ENCODE measurements at places on chromosomes 11 and 22.

DNA sequence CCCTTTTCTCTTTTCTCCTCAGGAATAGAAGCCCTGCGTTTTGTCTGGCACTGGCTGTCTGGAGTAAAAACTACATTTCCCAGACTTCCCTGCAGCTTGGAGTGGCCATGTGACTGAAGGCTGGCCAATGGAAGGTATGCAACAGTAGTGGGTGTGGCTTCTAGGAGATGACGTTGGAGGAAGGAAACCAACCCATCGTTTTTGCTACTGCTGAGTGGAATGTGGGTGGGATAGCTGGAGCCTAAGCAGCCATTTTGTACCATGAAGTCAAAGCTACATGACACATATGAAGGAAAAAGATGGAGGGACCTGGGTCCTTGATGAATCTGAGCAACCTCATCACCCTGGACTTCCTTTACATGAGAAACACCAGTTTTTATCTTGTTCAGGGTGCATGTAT lies 19.6 kb downstream of the FGF3 start:
- DNase-seq = peak; percentile 31

- DNase-seq = peak; percentile 49
These were observed 7.3 kb downstream of the C11orf97 start for GRCh38 chr11:94519478-94520084.

DNA sequence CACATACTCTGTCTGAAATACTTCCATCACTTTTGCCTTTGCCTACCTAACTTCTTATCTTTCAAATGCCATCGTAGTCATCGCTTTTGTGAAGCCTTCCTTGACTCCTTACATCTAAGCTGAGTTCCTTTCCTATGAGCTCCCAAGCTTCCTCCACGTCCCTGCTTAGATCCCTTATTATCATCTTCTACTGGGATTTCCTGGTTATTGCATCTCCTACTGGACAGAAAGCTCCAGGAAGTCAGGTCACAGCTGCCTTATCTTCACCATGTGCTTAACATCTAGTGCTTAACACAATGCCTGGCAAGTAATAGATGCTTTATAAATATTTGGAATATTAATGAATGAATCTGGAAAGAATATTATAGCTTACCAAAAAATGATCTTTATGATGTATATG lies 5.9 kb downstream of the YPEL4 start:
- no peak for DNase-seq

DNA sequence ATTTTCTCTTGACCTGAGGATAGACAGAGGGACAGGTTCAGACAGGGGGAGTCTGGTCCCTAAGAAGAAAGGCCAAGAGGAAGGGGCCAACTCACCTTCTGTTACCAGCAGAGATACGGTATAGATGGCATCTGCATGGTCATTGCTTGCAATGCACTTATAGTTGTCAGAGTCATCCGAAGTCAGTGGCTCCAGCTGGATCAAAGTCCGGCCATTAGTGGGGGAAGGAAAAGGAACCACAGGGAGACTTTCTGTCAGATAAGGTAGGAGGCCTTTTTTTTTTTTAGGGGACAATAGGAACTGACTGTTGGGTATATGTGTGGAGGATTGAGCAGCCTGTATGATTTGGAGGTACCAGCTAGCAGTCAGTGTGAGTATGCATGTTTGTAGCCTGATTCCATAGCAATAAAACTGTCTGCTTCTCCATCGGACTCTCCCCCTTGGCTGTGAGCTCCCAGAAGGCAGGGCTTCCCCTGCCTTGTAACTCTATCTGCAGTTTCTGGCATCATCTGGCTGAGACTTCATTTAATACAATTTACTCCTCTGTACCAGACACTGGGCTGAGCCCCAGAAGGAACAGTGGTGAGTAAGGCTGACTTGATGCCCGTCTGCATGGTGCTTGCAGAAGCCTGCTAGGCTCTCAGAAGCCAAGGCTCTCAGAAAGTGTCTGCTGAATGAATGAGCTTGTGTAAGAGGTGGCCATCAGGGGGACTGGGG lies 5.7 kb downstream of the IGSF22 start:
- peak; percentile 60 for DNase-seq

DNA sequence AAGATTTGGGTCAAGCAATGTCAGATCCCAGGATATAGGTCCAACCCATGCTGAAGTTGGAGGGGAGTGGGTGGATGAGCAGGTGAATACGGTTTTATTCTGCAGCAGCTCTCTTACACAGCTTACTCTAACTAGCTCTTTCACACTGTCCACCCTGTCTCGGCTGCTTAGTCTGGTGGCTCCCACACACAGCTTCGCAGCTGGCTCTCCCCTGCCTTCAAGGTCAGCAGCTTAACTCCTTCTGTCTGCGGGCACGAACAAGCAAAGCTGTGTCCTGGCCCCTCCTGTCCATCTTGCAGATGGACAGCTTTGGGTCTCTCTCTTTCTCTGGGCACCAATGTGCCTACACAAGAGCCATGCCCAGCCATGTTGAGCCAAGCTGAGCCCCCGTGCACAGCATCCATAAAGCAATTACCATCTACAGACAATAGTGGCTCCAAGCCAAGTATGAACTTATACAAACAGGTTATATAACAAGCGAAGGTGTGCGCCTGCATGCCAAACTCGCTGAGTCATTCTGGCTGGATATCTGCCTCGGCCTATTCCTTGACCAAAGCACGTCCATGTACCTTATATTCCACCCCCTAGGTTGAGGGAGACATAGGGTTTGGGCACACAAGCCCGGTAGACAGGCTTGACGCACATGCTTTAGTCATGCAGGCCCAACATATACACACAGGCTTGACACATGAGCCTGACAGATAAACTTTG lies 1307.8 kb upstream of the RAG2 start:
- DNase-seq = no peak

DNA sequence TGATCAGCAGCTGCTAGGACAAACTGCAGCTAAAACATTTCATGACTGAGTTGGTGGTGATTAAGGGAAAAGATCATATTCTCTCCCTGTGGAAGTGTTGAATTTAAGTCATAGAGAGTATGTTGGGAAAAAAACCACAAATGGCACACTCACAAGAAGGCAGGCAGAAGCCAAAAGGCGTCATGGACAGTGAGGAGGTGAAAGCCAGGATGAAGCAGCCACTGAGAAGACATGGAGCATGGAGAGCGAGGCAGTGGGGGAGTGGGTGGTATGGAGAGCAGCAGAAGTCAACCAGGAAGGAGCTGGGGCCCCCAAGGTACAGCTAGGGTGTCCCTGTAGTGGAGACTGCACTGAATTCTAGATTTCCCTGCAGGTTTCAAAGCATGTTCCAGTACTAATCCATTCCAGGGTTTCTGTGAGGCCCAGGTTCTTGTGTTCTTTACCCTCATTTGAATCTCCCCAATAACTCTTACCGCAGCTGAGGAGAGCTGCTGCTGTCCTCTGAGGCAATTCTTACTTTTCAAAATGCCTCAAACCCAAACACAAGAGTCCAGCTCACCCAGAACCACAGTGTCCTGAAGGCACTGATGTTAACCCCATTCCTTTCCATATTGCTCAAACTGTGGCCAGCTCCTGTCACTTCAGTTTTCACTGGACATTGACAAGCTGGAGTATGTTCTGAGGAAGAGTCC lies 191.8 kb upstream of the E2F8 start:
- DNase-seq = peak; percentile 97

DNA sequence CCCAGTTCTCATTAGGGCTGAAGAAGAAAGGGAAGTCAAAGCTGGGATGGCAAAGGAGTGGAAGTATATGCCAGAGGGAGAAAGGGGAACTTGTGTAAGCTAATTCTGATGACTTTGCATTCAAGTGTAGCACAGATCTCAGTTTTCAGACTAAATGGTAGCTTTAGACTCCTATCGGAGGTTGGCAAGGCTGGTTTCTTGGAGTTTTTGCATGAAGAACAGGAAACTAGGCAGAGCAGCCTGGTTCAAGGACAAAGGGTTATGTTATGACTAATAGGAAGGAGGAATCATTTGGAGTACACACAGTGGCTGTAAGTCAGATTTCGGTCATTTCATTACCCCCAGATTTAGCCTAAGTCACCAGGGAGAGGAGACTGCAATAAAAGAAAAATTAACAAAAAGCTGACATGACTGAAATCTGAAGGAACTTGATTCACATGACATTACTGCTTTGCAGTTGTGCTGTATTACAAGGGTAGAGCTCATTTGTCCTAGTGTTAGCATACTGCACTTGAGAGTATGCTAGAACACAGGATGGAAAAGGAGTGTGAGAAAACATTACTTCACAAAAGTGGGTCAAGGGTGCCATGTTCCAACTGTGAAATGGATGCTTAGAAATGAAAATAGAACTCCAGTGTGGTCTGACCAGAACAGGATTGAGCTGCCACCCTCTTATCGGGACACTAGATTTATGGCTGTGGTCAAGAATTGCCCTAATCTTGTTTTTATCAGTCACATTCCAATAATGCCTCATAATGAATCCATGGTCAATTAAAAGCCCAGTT lies 23.6 kb downstream of the ADM start:
- peak; percentile 79 for DNase-seq

DNA sequence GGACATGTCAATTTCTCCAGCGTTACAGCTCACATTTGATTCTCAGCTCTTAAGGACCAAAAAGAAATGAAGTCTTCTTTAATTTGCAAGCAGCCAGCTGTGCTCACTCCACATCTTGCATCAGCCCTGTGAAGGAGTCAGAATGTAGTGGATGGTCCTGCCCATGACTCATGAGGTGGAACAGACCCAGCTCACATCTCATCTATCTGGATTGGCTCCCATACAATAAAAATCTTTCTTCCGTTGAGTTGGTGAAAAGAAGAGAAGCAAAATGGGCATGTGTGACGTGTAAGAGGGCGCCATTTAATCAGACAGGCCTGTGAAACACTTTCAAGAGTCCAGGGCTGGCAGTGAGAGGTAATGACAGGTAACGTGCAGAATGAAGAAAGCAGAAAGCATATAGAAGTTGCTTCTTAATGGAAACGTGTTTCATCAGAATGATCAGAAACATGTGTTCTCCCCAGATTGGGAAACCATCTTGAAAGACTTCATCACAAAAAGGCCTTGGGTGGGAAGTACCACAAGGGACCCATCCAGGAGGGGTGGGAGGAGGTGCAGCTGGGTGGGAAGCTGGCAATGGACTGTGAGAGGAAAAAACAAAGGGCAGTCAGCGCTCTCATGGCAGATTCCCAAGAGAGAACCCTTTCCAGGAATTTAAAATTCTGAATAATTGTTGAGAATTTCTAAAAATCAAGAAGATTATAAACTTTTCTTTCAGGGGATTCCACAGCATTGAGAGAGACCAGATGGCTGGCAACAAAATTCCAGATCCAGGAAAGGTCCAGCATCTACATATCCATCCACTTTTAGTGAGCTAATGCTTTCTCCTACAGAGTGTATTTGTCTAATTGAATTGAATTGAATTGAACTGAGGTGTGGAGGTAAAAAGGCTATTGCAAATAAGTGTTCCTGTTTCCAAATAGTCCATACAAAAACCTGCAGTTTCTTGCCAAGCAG lies 57.0 kb downstream of the ETS1 start:
- peak; percentile 99 for DNase-seq

DNA sequence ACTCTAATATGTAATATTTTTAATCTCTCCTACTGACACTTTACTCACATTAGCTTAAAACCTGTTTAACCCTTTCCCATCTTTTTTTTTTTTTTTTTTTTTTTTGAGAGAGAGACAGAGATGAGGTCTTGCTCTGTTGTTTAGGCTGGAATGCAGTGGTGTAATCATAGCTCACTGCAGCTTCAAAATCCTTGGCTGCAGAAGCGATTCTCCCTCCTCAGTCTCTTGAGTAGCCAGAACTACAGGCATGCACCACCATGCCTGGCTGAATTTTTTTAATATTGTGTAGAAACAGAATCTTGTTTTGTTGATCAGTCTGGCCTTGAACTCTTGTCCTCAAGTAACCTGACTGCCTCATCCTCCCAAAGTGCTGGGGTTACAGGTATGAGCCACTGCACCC lies 37.3 kb downstream of the PAMR1 start:
- DNase-seq = peak; percentile 26

- DNase-seq = no peak
These were observed 85.8 kb downstream of the TRMU start for GRCh38 chr22:46421267-46421666.

DNA sequence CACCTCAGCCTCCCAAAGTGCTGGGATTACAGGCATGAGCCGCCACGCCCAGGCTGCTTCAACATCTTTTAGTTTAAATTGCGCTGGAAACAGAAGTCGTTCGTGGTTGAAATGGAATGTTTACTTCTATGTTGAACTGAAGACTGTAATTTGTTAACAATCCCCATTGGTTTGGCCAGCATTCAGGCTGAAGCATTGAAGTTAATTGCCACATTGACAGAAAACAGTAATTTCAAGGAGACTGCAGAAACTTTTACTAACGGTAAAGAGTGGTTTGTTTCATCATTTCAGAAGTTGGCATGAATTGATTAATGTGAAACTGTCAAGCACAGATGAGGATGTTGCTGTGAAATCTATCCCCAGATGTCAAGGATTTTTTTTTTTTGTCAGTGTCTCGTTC lies 14.2 kb downstream of the AP5B1 start:
- DNase-seq = peak; percentile 48

DNA sequence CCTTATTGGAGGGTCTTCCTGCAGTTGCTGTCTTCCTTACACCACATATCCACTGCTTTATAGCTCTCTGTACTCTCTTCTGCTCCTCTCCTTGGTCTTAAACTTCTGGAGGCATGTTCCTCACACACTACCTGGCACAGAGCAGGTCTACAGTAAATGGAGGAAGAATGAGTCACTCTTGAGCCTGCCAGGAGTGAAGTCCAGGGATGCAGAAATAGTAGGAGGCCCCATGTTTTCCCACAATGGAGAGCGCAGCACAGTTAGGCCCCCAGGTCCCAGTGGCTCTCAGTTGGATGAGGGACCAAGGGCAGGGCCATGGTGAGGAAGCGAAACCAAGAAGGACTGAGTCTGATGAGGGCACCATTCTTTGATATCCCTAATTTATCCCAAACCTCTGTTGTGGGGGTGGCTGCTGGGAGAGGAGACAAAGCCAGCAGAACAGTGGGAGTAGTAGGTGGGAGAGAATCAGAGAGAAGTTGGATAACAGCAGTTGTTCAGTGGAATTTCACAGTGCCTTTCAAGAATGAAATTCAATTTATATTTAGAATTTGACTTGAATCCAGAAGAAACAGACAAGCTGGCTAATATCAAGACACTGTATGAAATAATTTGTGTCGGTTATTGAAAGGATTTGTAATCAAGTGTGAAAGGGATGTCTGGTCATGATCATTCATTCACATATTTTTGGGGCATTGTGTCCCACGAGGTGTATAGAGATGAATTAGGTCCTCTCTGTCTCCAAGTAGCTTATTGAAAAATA lies 187.8 kb downstream of the HIPK3 start:
- peak; percentile 40 for DNase-seq

- no peak for DNase-seq
These were observed 47.2 kb downstream of the BLID start for GRCh38 chr11:122068837-122069236.

DNA sequence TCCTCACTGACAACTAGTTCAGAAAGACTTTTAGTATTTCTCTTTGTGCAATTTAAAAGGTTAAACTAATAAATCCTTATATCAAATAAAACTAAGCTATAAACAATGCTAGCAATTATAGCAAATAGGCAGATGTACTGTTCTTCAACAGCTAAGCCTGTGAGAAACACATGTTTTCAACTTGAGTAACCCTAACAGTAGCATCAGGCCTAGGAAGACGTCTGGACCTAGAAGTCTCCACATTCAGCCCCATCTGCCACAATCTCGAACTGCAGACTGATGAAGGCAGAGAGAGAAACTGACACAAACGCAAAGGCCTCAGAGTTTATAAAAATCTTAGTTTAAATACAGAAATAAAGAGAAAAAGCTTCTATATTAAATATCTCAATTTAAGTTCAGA lies 2.5 kb downstream of the ST13 start:
- DNase-seq = peak; percentile 40

- peak; percentile 25 for DNase-seq
These were observed 78.8 kb downstream of the DGCR2 start for GRCh38 chr22:19043121-19044085.

Measured in fibroblast of mammary gland (primary cell).